Prostate gland (tissue), 2 donors: ENCODE measurements at places on chromosomes 7 and 10. TPM values are rescaled to one million over a fixed set of nuclear protein-coding genes. Genes with fewer than 3 reads are reported as not detected.

GRCh38 chr7:128389085-128389617, 20.6 kb downstream of the IMPDH1 start:
- peaks cover 13% of the 10 kb centered on the region for H3K36me3 ChIP-seq
- no peak overlapping the region for H3K27ac ChIP-seq
- H3K4me1 ChIP-seq = no peaks in the 10 kb centered on the region
- no peak for DNase-seq
- H3K27me3 ChIP-seq = no peaks in the 10 kb centered on the region
- no peak overlapping the region for H3K4me3 ChIP-seq

DNA sequence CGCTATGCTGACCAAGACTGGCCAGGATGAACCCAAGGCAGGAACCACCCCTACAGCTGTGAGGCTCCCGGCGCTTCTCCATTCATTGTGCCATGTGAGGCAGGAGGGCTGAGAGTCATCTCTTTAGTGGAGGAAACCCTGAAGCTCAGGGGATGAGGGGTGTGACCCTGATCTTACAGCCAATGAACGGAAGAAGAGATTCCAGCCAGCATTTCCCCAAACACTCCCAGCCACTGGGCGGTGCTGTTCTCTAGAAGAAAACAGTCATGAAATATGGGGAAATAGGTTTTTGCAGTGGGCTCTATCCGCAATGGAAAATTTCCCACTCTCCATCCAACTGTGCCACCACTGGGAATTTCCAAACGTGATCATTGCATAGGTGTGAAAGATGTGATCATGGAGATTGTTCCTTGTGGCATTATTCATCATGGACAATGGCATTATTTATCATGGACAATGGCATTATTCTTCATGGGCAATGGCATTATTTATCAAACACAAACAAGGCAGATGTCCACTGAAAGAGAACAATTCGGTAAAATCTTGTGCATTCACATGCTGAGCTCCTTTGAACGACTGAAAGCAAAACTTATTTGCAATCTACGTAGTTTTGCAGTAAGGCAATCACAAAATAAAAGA, 14.0 kb upstream of the SLC18A2 start:
- H3K4me1 ChIP-seq = peaks cover 2% of the 10 kb centered on the region
- H3K36me3 ChIP-seq = no peaks in the 10 kb centered on the region
- H3K27ac ChIP-seq = no peak overlapping the region
- no peaks in the 10 kb centered on the region for H3K27me3 ChIP-seq
- DNase-seq = no peak

DNA sequence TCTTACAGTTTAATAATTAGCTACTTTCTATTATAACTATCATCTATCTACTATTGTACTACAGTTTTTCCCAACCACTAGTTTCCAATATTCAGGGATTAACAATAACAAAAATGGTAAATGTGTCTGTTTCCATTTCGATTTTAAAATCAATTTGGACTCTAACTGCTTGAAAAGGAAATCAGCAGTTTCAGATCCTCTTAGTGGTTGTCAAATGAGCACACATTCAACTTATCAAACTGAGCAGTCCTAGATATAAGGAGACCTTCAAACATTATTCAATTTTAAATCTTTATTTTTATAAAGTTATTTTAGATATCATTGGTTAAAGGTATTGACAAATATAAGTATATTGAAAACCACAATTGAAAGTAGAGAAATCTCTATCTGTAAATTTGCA, 46.8 kb upstream of the CD36 start:
- H3K36me3 ChIP-seq = no peaks in the 10 kb centered on the region
- H3K4me3 ChIP-seq = no peak overlapping the region
- no peaks in the 10 kb centered on the region for H3K4me1 ChIP-seq
- H3K27me3 ChIP-seq = no peaks in the 10 kb centered on the region

- no peaks in the 10 kb centered on the region for H3K36me3 ChIP-seq
- H3K4me1 ChIP-seq = peaks cover 4% of the 10 kb centered on the region
- no peak overlapping the region for H3K27ac ChIP-seq
- H3K4me3 ChIP-seq = no peak overlapping the region
- DNase-seq = no peak
Measured at GRCh38 chr10:102629661-102630614, 14.3 kb upstream of the TRIM8 start.

DNA sequence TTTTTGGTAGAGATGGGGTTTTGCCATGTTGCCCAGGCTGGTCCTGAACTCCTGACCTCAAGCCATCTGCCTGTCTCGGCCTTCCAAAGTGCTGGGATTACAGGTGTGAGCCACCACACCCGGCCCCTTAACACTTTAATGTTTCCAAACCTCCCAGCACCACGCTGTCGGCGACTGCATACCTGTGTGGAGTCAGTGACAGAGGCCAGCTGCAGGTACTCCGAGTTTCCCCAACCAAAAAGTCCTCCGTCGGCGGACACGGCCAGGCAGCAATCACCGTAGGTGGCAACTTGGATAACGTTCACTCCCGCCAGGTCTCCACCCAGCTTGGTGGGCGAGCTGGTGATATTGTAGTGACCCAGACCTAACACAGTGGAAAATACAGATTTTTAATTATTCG, 15.2 kb downstream of the RCC1L start:
- no peak for DNase-seq
- peaks cover 2% of the 10 kb centered on the region for H3K4me1 ChIP-seq
- H3K4me3 ChIP-seq = no peak overlapping the region
- no peak overlapping the region for H3K27ac ChIP-seq

DNA sequence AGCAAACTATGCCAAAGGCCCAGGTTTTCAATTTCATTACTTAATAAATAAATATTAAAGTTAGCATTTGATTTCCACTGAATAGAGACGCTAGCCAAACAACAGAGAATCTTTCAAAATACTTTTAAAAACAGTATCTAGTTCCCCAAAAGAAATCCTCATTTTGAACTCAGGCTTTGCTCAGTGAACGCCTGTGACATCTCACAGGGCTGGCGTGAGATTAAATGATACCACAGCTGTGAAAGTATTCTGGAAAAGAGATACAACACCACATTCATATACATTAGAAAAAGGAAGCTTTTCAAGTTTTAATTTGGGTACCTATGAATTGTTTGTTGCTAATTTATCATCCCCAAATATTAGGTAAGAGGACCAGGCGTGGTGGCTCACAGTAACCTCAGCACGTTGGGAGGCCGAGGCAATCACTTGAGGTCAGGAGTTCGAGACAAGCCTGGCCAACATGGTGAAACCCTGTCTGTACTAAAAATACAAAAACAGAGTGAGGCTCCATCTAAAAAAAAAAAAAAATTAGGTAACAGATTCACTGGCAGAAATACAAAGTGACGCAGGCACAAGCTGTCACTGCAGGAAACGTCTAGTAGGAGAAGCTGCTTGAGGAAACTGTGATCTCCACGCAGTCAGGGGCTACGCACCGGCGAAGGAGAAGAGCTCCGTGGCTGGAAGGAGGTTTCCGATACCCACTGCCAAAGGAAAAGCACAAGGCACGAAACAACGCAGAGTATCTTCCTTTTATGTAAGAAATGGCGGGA, 50.0 kb downstream of the AMZ1 start:
- H3K27ac ChIP-seq = no peak overlapping the region
- H3K27me3 ChIP-seq = no peaks in the 10 kb centered on the region
- no peak overlapping the region for H3K4me3 ChIP-seq

DNA sequence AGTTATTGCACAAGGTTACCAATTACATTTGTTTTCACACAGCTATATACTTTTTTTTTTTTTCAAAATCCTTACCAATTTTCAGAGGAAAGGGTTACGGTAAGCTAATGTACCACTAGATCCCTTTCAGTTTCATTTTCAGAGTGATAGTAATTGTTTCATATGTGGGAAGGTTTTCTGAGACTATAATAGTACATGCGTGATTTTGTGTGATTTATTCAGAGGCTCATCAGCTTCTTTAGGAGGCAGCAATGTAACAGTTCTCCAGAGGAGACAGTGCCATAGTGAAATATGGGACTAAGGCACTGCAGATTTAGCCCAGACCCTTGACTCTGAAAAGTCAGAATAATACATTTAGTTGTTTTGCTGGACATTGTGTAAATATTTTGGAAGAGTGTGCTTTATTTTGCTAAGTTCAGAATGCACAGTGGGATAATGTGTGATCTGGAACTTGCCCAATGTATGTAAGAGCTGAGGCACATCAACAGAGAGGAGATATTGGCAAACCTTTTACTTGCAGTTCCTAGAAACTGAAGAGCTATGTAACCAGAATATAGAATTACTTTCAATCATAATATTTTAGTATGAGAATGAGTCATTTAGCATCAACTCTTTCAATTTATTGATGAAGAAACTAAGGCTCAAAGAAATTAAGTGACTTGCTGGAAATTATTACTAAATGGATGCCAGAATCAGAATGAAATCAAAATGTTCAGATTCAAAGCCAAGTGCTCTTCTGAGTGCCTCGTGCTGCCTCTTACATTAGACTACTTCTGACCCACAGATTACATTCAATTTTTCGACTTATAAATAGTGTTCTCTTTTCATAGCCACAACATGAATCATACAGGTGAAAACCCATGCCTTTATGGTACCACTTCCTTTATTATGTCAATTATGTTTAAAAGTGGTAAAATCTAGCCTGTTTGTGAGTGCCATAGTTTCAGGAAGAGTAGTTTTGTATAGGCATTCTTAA, 207.7 kb upstream of the TEX47 start:
- H3K4me1 ChIP-seq = no peaks in the 10 kb centered on the region
- no peak overlapping the region for H3K27ac ChIP-seq
- DNase-seq = no peak

GRCh38 chr7:148962823-148963582, 65.3 kb downstream of the PDIA4 start:
- no peaks in the 10 kb centered on the region for H3K4me1 ChIP-seq
- no peaks in the 10 kb centered on the region for H3K27me3 ChIP-seq
- H3K36me3 ChIP-seq = no peaks in the 10 kb centered on the region
- peak overlapping the region; percentile 29 for H3K27ac ChIP-seq

- no peak overlapping the region for H3K4me3 ChIP-seq
- H3K27ac ChIP-seq = no peak overlapping the region
- no peak for DNase-seq
- H3K36me3 ChIP-seq = no peaks in the 10 kb centered on the region
Measured at GRCh38 chr10:14111208-14111607, 219.5 kb downstream of the FRMD4A start.

GRCh38 chr10:12710594-12711349, 290.7 kb downstream of the CCDC3 start:
- no peaks in the 10 kb centered on the region for H3K27me3 ChIP-seq
- no peaks in the 10 kb centered on the region for H3K36me3 ChIP-seq
- no peaks in the 10 kb centered on the region for H3K4me1 ChIP-seq
- DNase-seq = peak; percentile 66
- no peak overlapping the region for H3K4me3 ChIP-seq

DNA sequence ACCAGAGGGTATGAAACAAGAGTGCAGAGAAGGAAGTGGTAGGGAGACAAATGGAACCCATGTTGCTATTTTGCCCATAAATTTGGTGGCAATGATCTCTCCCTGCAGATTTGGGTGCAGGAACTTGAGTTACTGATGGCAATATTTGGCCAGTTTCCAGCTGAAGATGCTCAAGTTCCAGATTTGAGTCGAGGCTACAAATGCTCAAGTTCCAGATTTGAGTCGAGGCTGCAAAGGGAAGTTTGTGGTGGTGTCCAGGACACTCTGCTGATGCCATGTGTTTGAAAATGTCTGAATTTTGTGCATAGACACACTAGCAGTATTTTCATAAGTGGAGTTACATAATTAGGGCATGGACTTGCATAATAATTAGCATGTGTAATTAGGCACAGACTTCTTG, 40.8 kb downstream of the TBXAS1 start:
- H3K27ac ChIP-seq = no peak overlapping the region
- no peaks in the 10 kb centered on the region for H3K4me1 ChIP-seq
- no peaks in the 10 kb centered on the region for H3K27me3 ChIP-seq
- no peaks in the 10 kb centered on the region for H3K36me3 ChIP-seq

DNA sequence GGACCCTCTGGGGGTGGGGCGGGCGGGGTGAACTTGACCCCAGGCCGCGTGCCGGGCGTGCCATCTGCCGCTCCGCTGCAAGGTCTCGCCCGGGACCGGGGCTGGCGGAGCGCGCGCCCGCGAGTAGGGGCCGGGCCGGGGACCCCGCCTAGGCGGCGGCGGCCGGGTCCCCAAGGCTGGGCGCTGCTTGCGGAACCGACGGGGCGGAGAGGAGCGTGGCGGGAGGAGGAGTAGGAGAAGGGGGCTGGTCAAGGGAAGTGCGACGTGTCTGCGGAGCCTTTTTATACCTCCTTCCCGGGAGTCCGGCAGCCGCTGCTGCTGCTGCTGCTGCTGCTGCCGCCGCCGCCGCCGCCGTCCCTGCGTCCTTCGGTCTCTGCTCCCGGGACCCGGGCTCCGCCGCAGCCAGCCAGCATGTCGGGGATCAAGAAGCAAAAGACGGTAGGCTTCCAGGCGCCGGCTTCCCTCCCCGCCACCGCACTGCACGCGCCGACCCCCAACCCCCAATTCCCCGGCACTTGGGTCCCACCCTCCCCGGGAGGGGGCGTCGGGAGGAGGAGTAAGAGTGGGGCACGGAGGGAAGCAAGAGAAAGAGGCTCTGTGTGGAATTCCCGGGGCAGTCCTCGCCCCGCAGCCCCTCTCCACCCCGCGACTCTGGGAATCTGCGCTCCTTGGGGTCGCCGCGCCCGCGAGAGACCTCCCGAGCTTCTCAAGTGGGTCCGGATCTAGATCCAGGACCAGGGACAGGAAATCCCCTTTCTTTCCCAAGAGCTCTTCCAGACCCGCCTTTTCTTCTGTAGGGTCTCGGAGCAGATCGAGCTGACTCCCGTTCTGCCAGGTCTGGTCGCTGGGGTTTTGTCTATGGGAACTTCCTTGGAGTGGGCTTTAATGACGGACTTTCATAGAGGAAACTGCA, at the start of gene PAPSS2:
TSS of gene PAPSS2 (plus strand) at position 308 of the 913 bp plus-strand sequence. CDS start at position 412, 104 bp downstream.
- H3K36me3 ChIP-seq = no peaks in the 10 kb centered on the region

GRCh38 chr7:21276471-21277035, 151.3 kb upstream of the SP4 start:
- no peaks in the 10 kb centered on the region for H3K27me3 ChIP-seq
- H3K4me1 ChIP-seq = no peaks in the 10 kb centered on the region
- DNase-seq = no peak
- H3K36me3 ChIP-seq = no peaks in the 10 kb centered on the region
- no peak overlapping the region for H3K4me3 ChIP-seq
- no peak overlapping the region for H3K27ac ChIP-seq

GRCh38 chr7:28180031-28180363, 598 bp downstream of the JAZF1 start:
- H3K4me1 ChIP-seq = no peaks in the 10 kb centered on the region
- H3K27me3 ChIP-seq = no peaks in the 10 kb centered on the region
- peak overlapping the region; percentile 81 for H3K27ac ChIP-seq
- peak overlapping the region; percentile 62 for H3K4me3 ChIP-seq
- no peak for DNase-seq

DNA sequence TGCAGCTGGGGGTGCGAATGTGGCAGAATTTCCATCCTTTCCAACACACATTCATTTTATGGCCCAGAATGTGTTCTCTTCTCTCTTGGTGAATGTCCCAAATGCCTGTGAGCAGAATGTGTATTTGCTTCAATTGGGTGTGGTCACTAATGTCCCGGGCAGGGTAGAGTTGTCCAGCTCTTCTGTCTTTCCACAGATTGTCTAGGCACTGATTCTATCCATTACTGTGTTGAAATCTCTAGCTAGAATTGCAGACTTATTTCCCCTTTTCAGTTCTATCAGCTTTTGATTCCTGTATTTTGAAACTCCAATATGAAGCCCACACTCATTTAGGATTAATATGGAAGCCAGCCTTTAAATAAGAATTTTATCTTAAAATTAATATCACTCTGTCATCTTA, 14.0 kb upstream of the AKR1E2 start:
- H3K4me1 ChIP-seq = no peaks in the 10 kb centered on the region
- no peaks in the 10 kb centered on the region for H3K27me3 ChIP-seq
- no peak overlapping the region for H3K27ac ChIP-seq

- H3K27ac ChIP-seq = no peak overlapping the region
- no peak for DNase-seq
- no peaks in the 10 kb centered on the region for H3K27me3 ChIP-seq
- H3K4me1 ChIP-seq = no peaks in the 10 kb centered on the region
- no peaks in the 10 kb centered on the region for H3K36me3 ChIP-seq
- H3K4me3 ChIP-seq = no peak overlapping the region
Measured at GRCh38 chr10:23291551-23292334, 52.9 kb downstream of the C10orf67 start.

The R3HCC1L gene
- total RNA-seq = 26.0 TPM

The ITGA8 gene
- 10.3 TPM for total RNA-seq

The ZPBP gene
- total RNA-seq = not detected

The TSPAN13 gene
- total RNA-seq = 43.7 TPM
